ENCODE measurements at places on chromosomes 6 and 20.

DNA sequence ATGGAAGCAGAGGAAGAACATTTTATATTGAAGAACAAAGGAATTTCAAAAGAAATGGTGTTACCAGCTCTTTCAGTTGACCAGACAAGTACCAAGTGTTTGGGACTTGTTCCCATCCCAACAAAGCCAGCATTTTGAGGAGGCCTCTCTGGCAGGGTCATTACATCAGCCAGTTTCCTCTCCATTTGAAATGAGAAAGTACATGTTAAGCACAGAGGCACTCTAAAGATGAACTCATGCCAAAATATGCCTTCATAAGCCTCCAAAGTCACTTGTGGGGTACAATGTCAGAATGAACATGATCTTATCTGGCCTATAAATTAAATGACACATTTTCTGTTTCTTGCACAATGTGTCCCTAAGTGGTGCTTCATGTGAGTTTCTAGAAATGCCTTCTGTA is 223.9 kb downstream of the PRL start:
- H3K27me3 ChIP-seq = no peaks in the 10 kb centered on the region
- H3K36me3 ChIP-seq = no peaks in the 10 kb centered on the region
- no peaks in the 10 kb centered on the region for H3K4me1 ChIP-seq
- no peak for DNase-seq

DNA sequence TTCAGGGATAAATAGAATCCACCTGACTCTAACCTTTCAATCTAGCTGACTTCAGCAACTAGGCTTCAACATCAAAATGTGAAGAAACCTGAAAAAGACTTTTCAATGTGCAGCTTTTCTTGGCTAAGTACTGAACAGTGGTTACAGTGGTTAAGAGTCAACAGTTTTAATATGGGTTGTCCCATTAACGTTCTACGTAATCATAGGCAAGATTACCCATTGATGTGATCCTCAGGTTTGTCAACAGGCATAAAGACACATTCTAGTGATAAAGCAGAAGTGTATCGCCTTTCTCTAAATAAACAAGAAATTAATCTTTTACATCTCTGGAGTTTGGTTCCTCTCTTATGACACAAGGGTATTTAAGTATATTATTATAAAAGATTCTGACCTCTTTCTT is 154.1 kb upstream of the RUNX2 start:
- H3K36me3 ChIP-seq = no peaks in the 10 kb centered on the region
- no peak for DNase-seq
- no peak overlapping the region for H3K4me3 ChIP-seq
- H3K27ac ChIP-seq = no peak overlapping the region
- no peaks in the 10 kb centered on the region for H3K4me1 ChIP-seq

DNA sequence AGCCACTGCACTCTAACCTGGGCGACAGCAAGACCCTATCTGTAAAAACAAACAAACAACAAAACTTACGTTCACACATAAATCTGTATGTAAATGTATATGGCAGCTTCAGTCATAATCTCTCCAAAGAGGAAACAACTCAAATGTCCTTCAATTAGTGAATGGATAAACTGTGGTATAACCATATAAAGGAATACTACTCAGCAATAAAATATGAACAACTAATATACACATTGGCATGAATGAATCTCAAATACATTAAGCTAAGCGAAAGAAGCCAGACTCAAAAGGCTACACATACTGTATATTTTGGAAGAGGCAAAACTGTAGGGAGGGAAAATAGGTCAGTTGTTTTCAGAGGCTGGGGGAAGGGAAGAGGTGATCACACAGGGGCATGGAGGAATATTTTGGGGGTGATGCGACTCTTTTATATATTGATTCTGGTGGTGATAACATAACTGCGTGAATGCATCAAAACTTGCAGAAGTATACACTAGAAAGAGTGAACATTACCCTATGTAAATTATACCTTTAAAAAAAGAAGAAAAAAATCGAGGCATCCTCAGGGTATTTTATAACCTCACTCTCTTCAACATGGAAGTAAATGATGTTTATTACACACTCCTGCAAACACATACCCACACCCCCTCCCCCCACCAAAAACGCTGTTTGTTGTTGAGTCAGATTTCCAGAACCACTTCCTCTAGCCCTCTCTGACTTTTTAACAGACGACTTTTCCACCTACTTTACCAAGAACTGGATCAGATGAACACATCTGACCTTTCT is 115.2 kb upstream of the RNF24 start:
- H3K27ac ChIP-seq = no peak overlapping the region
- H3K4me3 ChIP-seq = no peak overlapping the region
- H3K27me3 ChIP-seq = no peaks in the 10 kb centered on the region
- no peaks in the 10 kb centered on the region for H3K4me1 ChIP-seq

- no peaks in the 10 kb centered on the region for H3K36me3 ChIP-seq
- H3K4me1 ChIP-seq = no peaks in the 10 kb centered on the region
- H3K27me3 ChIP-seq = no peaks in the 10 kb centered on the region
- H3K27ac ChIP-seq = no peak overlapping the region
Observed at GRCh38 chr6:107340881-107341280, 118.5 kb downstream of the PDSS2 start.

- H3K4me3 ChIP-seq = no peak overlapping the region
- no peaks in the 10 kb centered on the region for H3K4me1 ChIP-seq
- H3K36me3 ChIP-seq = no peaks in the 10 kb centered on the region
Observed at GRCh38 chr6:125346201-125346925, 44.6 kb upstream of the HDDC2 start.

GRCh38 chr20:50563133-50563944 is 53.2 kb downstream of the PTPN1 start:
- H3K4me1 ChIP-seq = no peaks in the 10 kb centered on the region
- no peak overlapping the region for H3K27ac ChIP-seq
- H3K36me3 ChIP-seq = peaks cover 27% of the 10 kb centered on the region
- H3K4me3 ChIP-seq = no peak overlapping the region
- no peak for DNase-seq

- H3K27me3 ChIP-seq = peaks cover 5% of the 10 kb centered on the region
- H3K27ac ChIP-seq = no peak overlapping the region
- no peak overlapping the region for H3K4me3 ChIP-seq
Observed at GRCh38 chr20:4465855-4466545, 255.7 kb upstream of the PRND start.

DNA sequence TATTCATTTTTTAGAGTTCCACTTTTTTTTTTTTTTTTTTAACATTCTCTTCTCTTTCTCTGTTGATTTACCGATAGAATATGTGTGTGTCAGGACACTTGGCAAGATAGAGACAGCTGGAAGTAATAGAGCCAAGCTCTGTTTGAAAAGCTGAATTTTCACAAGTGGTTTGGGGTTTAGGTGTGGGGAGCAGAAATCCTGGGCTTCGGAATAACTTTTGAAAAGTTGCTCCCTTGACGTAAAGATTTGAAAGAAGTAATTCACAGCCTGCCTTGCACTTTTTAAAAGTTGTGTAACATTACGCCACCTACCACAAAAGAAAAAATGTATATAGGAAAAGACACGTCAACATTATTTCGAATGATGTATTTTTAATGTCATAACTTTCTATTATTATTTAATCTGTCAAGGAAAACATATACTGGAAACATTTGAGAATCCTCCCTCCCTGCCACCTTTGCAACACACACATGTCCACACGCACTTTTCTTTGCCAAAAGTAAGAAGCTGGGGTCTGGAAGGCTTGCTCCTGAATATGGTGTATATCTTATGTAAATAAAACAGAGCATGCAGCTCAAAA is 917.9 kb downstream of the KIF16B start:
- DNase-seq = no peak
- H3K27me3 ChIP-seq = no peaks in the 10 kb centered on the region
- no peaks in the 10 kb centered on the region for H3K4me1 ChIP-seq
- H3K4me3 ChIP-seq = no peak overlapping the region
- no peaks in the 10 kb centered on the region for H3K36me3 ChIP-seq

- peak overlapping the region; percentile 47 for H3K27ac ChIP-seq
- no peaks in the 10 kb centered on the region for H3K27me3 ChIP-seq
- H3K4me1 ChIP-seq = peaks cover 28% of the 10 kb centered on the region
- H3K36me3 ChIP-seq = no peaks in the 10 kb centered on the region
Observed at GRCh38 chr6:28943557-28944411, 20.0 kb upstream of the TRIM27 start.

DNA sequence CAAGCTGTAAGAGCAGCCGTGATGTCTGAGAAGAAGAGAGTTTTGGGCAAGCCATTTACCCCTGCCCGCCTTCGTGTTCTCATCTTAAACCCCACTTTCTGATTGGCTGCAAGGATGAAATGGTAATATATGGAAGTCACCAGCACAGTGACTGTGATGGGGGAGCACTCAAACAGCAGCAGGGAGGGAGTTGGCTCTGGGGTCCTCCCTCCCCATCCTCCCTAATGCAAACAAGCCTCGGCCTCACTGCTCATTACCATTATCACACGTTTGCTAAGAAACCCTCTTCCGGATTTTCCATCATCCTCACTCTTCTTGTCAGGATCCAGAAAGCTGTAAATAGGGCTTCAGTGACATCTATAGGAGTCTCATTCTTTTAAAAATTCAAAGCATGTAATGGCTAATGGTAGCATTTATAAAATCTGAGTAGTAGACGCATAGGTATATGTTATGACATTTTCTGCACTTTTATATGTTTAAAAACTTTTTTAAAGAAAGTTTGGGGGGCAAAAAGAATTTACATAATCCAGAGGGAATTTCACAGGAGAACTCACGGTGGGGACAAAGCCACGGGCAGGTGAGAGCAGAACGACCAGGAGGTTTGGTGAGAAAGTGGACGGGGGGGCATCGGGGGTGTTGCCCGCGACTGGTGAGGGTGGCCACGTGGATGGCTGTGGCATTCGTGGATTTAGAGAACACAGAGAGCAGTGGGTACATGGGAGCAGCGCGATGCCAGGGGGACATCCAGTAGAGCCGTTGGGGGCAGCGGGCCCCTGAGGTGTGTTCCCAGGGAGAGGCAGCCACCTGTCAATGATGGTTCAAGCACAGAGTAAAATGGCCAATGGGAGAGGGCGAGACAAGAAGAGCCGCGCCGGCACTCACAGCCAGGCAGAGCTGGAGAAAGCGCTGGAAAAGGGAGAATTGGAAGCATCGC is 29.6 kb downstream of the SUMO4 start:
- no peak overlapping the region for H3K27ac ChIP-seq
- no peak for DNase-seq
- no peak overlapping the region for H3K4me3 ChIP-seq
- H3K36me3 ChIP-seq = no peaks in the 10 kb centered on the region

- no peaks in the 10 kb centered on the region for H3K27me3 ChIP-seq
- no peak overlapping the region for H3K4me3 ChIP-seq
- peaks cover 45% of the 10 kb centered on the region for H3K36me3 ChIP-seq
- H3K27ac ChIP-seq = no peak overlapping the region
- no peak for DNase-seq
- H3K4me1 ChIP-seq = peaks cover 28% of the 10 kb centered on the region
Observed at GRCh38 chr6:29947077-29947980, 5.0 kb downstream of the HLA-A start.

Data from effector memory CD4-positive, alpha-beta T cell (primary cell).